CD4-positive, alpha-beta T cell treated with Interleukin-4 for 4 hours (primary cell): ENCODE measurements at places on chromosomes 13 and 19.
A peak's percentile ranks its signal among the peaks of the same experiment; 100 is the strongest.

DNA sequence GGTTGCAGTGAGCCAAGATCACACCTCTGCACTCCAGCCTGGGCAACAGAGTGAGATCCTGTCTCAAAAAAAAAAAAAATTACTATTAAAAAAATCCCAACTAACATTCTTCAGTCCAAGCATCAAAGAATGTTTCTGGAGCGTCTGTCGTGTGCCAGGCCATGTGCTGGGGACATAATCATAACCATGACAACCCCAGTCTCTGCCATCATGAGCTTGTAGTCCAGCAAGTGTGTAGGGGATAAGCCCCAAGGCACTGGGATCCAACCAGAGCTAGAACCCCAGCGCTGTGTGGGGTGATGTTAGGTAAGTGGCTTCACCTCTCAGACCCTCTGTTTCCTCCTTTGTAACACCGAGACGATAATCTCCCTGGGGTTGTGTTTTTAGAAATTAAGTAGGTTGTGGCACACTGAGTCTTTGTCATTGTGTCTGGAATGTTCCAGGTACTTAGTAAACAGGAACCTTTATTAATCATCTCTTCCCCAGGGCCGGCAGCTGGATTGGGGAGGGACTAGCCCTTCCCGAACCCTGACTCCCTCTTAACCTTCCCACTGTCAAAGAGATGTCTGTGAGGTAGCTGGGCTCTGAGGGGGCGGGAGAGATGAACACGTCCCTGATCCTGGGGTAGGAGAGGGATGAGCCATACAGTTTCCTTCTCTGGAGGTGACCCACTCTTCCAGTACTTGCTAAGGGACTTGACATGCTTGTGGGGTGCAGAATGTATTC lies 5.2 kb downstream of the ITPKC start:
- no peak for DNase-seq

- no peak for DNase-seq
These were observed 2.9 kb upstream of the IRS2 start for GRCh38 chr13:109789262-109789661.

DNA sequence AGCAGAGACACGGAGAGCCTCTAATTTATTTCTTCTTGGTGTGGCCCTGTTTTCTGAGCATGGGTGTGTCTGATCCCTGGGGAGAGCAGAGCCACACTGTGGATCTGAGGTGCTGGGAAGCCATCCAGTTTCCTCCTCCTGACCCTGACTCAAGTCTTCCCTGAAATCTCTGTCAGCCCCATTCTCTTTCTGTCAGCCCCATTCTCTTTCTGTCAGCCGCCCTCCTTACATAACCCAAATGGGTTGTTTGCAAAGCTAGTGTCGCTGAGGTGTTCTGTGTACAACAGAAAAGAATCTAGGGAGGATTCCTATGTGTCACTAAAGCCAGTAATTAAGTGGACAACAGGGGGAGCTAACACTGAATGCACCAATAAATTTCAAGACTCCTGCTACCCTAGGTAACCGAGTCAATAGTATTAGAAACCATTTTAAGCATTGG lies 50.2 kb downstream of the LRCH1 start:
- DNase-seq, result no peak

DNA sequence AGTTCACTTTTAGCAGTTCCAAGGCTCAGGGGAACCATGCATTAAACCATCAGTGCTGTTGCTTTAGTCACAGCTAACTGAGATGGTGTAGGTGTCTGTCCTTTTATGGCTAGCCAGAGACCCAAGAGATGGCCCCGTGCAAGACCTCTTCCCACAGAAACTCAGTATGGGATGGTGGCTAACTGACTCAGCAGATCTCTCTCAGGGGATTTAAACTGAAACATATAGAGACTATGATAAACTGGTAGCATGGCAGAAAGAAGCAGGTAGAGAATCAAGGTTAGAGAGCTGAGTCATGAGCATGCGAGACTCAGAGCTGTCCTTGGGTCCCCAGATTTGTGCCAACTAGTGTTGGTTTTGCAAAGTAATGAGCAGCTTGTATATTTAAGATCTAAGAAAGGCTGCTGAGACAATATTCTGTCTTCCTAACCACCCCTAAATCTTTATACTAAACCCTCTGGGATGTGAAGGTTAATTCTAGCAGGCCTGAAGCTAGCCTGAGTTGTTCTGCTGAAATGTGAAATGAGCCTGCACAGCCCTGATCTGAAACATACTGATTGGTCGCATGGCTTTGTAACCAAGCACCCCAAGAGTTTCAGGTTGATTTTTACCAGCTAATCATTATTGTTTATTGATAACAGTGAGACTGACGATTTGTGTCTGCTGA lies 6.5 kb upstream of the SCEL start:
- no peak for DNase-seq

GRCh38 chr19:10968527-10969135 lies 7.8 kb downstream of the SMARCA4 start:
- no peak for DNase-seq

- peak; percentile 75 for DNase-seq
These were observed 20.0 kb downstream of the TICAM1 start for GRCh38 chr19:4811328-4812131.

DNA sequence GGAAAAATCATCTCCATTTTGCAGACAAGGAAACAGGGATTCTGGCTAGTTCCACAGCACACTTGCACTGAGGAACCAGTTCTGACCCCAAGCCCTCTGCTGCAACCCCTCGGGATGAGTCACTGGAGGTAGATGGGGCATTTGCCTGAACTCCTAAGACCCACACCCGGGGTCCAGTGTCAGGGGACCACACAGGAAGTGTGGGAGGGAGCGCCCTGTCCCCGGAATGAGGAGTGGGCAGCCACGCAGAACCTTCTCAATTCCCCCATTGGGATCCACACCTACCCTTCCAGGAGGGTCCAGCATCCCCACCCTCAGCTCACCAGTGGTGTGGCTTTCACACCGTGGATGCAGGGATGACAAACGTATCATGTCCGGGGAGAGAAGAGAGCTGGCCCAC lies 62.7 kb downstream of the TSHZ3 start:
- DNase-seq, result no peak

DNA sequence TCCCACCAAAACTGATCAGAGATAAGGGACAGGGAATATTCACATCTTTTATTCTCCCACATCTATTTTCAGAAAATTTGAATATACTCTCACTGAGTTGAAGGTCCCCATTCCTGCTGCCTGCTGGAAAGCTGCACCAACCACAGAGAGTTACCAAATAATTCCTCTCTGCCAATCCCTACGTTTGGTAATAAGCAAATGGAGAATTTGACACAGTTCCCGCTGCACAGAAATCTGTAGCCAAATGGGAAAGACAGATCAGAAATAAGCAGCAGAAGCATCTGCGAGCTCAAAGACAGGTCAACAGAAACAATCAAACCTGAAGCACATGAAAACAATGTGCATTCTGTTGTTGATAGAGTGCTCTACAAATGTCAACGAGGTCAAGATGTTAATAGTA lies 9.9 kb downstream of the ZNF112 start:
- no peak for DNase-seq

GRCh38 chr19:8484331-8484894 lies 18.0 kb downstream of the PRAM1 start:
- DNase-seq, result peak; percentile 16

DNA sequence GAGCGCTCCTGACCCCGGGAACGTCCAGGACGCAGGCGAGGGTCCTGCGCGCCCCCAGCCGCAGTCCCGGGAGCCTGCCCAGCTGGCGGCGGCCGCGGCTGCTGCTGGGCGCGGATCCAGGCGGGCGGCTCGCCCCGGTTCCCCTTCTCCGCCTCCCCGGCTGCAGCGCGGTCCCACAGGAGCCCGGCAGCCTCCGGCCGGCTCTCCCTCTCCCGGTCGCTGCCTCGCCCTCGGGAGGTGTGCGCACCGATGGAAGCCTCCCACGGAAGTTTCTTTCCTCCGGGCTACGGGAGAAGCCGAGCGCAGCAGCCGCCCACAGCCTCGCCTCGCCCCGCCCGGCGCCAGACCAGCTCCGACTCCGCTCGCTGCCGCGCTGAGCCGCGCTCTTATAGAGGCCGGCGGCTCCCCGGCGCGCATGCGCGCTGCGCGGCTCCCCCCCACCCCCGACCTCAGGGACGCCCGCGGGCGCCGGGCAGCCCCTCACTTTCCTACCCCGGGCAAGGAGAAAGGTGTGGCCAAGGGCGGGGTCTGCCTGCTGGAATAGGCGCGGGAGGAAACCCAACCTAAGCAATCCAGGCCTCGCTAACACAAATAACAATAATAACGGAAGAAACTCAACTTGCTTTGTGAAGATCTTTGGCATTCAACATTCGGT lies at the start of gene SHISA2:
Gene SHISA2, minus strand, starts transcription at position 360 of the 655 bp plus-strand sequence. CDS start 1,041 bp downstream, outside the sequence.
- DNase-seq, result no peak

GRCh38 chr13:108268466-108269112 lies 929 bp upstream of the TNFSF13B start:
- DNase-seq, result no peak

GRCh38 chr13:85498774-85499173 lies 300.4 kb downstream of the SLITRK6 start:
- DNase-seq, result no peak

DNA sequence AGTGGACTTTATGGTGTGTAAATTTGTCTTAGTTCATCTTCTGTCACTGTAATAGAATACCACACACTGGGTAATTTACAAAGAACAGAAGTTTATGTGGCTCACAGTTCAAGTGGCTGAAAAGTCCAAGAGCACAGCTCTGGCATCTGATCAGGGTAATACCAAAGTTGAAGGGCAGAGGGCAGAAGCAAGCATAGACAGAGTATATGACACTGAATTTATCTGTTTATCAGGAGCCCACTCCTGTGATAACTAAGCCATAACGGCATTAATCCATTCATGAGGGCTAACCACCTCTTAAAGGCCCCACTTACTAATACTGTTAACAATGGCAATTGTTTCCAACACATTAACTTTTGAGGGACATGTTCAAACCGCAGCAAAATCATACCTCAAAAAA lies 4.0 kb upstream of the RFXAP start:
- DNase-seq, result peak; percentile 17

- peak; percentile 82 for DNase-seq
These were observed 15.2 kb upstream of the S1PR4 start for GRCh38 chr19:3163230-3163886.

- no peak for DNase-seq
These were observed 27.4 kb upstream of the ZNF536 start for GRCh38 chr19:30344446-30345425.

GRCh38 chr19:58586133-58586765 lies 13.1 kb upstream of the MZF1 start:
- DNase-seq, result no peak

GRCh38 chr19:40896418-40896796 lies 14.4 kb upstream of the CYP2A7 start:
- no peak for DNase-seq

DNA sequence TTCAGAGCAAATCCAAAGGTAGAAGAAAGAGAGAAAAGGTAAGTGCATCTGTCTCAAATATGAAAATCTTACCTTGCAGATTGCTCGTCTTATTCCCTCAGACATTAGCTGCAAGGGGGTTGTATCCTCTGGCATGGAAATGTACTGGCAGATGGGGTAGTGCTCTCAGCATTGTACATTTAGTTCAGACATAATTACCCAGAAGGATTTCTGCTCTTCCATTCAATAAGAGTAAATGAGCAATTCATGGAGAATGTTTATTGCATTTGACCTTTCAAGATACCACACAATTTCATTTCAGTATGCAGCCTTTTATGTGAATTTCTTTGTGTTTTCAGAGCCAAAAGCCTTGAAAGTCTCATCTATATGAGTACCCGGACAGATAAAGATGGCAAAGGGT lies 63.8 kb downstream of the SCEL start:
- no peak for DNase-seq

DNA sequence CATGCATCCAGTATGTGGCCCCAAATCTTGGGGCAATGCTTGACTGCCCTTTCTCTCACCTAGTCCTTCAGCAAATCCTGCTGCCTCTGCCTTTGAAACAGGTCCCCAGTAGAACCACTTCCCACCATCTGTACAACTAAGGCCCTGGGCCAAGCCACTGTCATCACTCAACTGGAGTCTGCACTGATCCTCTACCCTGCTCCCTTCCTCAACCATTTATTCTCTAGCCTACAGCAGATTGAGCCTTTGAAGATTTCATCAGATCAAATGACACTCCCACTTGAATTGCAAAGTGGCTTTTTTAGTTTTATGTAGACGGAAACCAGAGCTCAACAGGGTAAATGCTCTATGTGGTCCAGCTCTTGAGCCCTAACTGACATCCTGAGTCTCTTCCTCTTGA lies 43.5 kb downstream of the ATP8A2 start:
- DNase-seq, result no peak

- DNase-seq, result no peak
These were observed 33.2 kb upstream of the KATNAL1 start for GRCh38 chr13:30340331-30341250.

DNA sequence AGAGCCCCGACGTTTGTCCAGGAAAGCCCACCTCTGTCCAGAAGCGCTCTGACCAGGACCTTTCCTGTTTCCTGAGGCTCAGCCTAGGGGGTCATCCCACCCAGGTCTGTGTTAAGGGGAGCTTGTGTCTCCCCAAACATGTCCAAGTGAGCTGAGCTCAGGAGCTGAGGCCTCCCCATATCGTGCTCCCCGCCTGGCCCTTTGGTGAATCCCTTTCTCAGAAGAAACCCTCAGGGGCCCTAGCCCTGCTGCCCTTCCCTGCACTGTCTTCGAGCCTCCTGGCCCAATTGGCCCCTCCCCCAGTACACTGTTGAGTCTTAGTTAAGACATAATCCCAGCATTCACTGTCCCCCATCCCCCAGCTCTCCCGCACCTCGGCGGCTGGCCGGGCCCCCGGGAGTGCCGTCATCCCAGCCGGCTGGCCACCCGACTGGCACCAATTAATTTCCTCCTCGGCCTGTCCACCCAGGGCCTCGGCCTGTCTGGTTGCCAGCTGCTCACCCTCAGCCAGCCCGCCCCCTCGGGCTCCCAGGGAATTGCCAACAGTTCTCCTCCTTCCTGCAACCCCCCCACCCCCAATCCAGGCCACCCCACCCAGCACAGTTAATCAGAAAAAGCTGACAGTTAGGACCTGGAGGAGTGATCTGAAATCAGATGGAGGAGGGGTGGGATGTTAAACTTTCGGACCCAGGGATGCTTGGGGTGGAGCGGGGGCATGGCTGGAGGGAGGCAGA lies 13.6 kb downstream of the IER2 start:
- no peak for DNase-seq

- DNase-seq, result no peak
These were observed 5.7 kb downstream of the C19orf25 start for GRCh38 chr19:1473085-1473851.

DNA sequence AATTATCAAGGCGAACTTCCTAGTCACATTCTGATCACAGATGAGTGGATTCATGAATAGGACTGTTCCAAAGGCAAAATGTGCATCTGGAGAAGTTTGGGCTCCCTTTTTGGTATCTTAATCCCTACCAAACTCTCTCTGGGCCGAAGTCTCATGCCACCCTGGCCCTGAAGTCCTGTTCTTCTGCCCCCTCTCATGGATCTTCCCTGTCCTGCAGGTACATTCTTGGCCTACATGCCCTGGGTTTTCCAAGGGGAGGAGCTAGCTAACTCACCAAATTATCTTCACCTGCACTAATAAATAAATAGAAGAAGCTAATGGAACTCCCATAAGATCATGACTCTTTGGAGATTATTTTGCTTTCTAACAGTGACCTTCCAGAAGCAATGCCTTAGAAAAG lies 50.3 kb downstream of the SERTM1 start:
- DNase-seq, result no peak

DNA sequence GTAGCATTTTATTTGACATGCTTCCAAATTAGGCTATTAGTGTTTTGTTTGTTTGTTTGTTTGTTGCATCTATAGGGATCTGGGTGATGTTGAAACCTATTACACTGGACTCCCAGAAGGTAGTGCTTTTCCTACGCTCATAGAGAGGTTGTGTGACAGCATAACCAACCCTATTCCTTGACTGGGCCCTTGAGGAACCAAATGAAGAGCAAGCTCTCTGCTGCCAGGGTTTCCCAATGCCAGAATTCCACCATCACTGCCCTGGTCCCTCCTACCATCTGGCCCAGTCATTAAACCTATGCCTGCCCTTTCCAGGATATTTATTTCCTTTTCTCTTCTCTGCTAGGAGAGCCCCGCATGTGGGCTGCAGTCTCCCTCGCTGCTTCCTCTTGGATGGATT lies 210.6 kb downstream of the IRS2 start:
- no peak for DNase-seq
